Naive thymus-derived CD8-positive, alpha-beta T cell (primary cell): ENCODE measurements at places on chromosomes 13 and 19.
A peak's percentile ranks its signal among the peaks of the same experiment; 100 is the strongest.

DNA sequence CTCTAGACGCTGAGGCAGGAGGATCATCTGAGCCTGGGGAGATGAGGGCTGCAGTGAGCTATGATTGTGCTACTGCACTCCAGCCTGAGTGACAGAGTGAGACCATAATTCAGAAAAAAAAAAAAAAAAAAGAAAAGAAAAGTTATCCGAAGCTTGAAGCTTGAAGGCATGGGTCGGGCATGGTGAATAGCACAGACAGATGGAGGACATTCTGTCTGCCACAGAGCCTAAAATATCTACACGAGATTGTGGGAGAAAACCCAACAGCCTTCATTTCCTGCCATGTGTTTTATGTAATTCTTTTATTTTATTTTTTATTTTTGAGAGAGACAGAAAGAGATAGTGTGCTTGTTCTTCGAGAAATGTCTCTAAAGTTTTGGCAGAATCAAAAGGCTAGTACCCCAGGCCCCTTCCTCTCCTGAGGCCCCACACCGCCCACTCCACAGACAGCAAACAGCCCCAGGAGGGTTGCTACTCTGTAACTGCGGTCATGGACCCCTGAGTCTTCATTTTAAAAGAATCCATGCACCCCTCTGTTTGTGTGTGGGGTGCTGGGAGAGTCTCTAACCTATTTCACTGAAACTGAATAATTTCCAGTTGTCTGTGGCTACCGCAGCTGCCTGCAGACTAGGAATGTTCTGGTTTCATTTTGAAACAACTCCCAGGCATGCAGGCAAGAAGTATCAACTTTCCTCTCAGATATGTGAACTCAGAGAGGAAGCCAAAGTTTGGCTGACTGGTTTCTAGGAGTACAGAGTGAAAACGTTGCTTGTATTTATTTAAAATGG, 38.4 kb upstream of the RCBTB2 start:
- no peak overlapping the region for H3K4me3 ChIP-seq
- no peak for DNase-seq
- no peaks in the 10 kb centered on the region for H3K36me3 ChIP-seq
- H3K4me1 ChIP-seq = peaks cover 58% of the 10 kb centered on the region
- H3K27me3 ChIP-seq = peaks cover 9% of the 10 kb centered on the region

DNA sequence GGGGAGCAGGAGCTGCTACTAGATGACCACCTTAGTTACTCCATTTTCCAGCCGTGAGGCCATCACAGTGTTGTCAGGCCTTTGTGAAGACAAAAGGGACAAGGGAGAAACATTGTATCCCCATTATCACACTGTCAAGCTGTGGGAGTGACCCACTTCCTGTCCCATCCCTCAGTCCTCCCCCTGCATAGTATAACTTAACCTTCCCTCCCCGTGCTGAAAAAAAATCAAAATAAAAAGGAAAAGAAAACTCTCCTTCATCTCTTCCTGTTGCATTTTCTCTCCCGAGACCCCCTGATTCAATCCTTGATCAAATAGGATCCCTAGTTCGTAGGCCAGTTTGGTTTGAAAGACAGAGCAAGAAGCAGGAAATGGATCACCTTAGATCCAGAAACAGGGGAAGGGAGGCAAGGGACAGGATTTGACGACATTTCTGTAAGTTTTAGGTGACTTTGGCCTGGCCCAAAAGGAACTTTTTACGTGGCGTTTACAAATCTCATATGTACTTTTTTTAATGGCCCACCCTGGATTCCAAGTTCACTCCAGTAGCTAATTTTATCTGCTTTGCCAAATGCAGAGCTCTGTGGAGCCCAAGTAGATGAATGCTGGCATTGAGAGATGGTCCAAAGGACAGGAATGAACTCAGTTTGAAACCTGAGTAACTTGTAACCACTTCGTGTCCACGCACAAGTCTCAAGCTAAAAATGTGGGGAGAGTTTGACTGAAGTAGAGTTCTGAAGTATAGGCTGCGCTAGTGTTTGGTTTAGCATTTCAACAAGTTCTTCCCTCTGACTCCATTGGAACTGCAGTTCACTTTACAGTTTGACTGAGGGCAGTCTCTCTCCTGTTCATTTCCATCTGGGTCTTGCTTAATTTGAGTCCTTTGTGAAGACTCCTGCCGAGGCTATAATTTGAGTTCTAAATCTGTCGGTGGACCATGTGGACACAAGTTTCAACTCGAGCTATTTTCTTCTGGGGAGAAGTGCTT, 16.6 kb upstream of the GATAD2A start:
- H3K27me3 ChIP-seq = no peaks in the 10 kb centered on the region
- no peak for DNase-seq
- peak overlapping the region; percentile 92 for H3K4me3 ChIP-seq

DNA sequence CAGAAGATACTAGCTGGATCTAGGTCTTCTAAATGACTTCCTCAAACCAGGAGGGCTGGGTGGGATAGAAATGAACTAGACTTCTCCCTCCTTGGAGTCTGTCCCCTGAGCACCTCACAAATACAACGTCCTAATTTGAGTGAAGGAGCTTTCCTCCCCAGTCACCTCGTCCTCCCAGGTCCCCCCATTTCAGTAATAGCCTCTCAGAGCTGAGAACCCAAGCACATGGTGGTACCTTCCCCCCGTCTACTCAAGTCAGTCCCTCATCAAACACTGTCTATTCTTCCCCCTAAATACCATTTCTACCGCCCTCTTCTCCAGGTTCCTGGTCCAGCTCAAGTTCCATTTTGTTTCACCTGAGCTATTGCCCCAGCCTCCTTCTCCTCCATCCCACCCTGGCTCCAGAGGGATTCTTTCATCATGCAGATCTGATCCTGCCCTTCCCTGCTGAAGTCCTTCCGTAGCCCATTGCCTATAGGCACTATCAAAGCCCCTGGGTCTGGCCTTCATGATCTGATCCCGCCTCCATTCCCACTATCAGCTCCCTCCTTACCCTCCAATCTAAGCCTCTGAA, 5.3 kb upstream of the PRKCG start:
- DNase-seq = no peak
- H3K4me1 ChIP-seq = peaks cover 67% of the 10 kb centered on the region
- H3K27ac ChIP-seq = peak overlapping the region; percentile 93
- peak overlapping the region; percentile 51 for H3K4me3 ChIP-seq
- no peaks in the 10 kb centered on the region for H3K27me3 ChIP-seq

DNA sequence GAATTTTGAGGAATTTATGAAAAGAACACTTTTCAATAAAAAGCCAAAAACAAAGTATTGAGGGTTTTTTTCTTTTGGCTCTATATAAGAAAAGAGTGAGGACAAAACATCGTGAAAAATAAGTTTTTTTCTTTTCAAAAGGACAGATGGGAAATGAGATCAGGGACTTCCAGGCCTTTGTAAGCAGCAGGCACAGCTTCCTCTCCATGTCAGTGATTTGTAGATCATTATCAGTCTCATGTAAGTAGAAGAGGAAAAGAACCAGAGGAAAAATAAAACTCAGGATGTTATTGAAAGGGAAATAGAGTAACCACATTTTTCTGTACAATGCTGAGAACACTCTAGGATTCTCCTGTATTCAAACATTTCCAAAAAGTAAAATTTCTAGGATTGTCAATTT, 29.9 kb downstream of the DOCK9 start:
- H3K4me1 ChIP-seq = peaks cover 45% of the 10 kb centered on the region
- no peaks in the 10 kb centered on the region for H3K27me3 ChIP-seq
- no peak overlapping the region for H3K4me3 ChIP-seq

DNA sequence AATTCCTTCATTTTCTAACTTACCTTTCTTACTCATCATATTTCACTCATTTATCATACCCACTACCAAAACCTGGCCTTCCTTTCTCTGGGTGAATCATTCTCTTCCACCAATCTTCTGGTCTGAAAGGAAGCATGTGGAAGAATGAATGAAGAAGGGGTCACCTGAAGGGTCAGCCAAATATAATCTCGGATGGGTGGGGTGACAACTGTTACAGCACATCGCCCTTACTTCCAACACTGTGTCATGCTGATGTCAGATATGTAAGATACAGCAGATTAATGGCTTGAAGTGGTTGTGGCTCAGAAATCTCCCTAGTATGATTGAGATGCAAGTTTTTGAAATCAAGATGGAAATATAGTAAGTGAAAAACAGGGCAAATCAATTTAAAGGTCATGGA, 401.7 kb upstream of the HTR2A start:
- H3K36me3 ChIP-seq = no peaks in the 10 kb centered on the region
- no peak for DNase-seq
- no peaks in the 10 kb centered on the region for H3K4me1 ChIP-seq
- peaks cover 10% of the 10 kb centered on the region for H3K27me3 ChIP-seq
- H3K4me3 ChIP-seq = no peak overlapping the region

GRCh38 chr13:50712881-50713280, 130.6 kb downstream of the DLEU7 start:
- no peak overlapping the region for H3K27ac ChIP-seq
- DNase-seq = no peak
- no peaks in the 10 kb centered on the region for H3K36me3 ChIP-seq
- H3K27me3 ChIP-seq = no peaks in the 10 kb centered on the region
- H3K4me1 ChIP-seq = peaks cover 12% of the 10 kb centered on the region

GRCh38 chr13:98105929-98106336, 37.0 kb upstream of the FARP1 start:
- H3K36me3 ChIP-seq = no peaks in the 10 kb centered on the region
- no peak for DNase-seq
- H3K4me1 ChIP-seq = no peaks in the 10 kb centered on the region
- H3K27ac ChIP-seq = no peak overlapping the region
- H3K4me3 ChIP-seq = no peak overlapping the region

GRCh38 chr19:8208922-8209461, at the start of gene CERS4:
CERS4 (plus strand) TSS chr19:8209370; CDS start chr19:8251077, 41,707 bp downstream.
- peak within 1 kb of the TSS; percentile 86 for H3K4me3 ChIP-seq
- peak within 1 kb of the TSS; percentile 85 for H3K27ac ChIP-seq
- peaks cover 33% of the 10 kb centered on the region for H3K4me1 ChIP-seq
- H3K27me3 ChIP-seq = no peaks in the 10 kb centered on the region
- no peak for DNase-seq

DNA sequence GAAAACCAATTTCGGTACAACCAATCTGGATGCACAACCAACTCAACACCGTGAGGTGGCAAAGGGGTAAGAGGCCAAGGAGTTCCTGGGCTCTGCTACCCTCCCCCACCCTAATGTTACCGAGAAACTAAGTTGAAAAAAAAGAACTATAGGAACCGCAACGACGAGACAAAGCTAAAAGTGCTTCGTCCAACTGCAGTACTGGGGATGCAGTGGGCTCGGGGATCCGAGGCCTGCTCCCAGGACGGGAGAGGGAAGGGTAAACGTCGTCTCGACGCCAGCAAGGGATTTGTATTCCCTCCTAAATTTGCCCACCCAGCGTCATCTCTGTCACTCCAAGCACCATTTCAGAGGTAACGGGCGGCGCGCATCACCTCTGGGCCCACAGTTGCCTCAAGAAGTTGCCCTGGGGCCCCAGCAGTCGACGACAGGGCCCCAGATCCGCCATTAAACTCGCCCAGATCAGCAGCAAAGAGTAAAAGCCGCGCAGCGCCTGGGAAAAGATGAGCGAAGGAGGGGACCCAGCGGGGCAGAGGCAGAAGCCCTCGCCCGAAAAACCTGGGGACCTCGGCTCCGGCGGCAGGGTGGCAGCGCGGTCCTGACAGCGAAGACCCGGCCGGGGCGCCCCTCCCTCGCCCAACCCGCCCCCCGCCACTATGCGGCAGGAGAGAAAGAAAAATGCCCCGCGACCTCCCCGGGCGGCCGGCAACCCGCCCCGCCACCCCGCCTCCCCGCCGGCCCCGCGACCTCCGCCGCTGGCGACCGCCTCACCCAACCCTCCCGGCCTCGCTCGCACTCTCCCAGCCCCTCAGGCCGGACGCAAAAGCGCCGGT, 752 bp downstream of the ZMYM5 start:
- H3K4me3 ChIP-seq = peak overlapping the region; percentile 96
- peaks cover 23% of the 10 kb centered on the region for H3K36me3 ChIP-seq
- no peaks in the 10 kb centered on the region for H3K27me3 ChIP-seq
- peak overlapping the region; percentile 98 for H3K27ac ChIP-seq
- DNase-seq = peak; percentile 59
- H3K4me1 ChIP-seq = peaks cover 10% of the 10 kb centered on the region

DNA sequence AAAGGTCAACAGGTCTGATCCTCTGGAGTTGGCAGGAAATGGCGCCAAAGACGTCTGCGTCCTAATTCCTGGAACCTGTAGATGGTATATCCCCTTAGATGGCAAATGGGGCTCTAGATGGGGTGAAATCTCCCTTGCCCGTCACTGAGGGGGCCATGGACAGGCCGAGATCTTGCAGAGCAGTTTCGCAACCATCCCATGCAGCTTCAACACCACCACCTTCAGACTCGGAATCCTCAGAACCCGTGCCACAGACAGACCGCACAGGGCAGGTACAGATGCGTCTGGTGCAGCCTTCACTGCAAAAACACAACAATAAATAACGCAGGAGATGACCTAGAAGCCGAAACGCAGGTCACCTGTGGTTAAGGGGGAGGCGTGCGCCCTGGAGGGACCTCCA, 17.7 kb downstream of the REXO1 start:
- H3K27me3 ChIP-seq = no peaks in the 10 kb centered on the region
- H3K4me3 ChIP-seq = no peak overlapping the region
- peaks cover 29% of the 10 kb centered on the region for H3K4me1 ChIP-seq
- DNase-seq = no peak
- H3K36me3 ChIP-seq = no peaks in the 10 kb centered on the region

DNA sequence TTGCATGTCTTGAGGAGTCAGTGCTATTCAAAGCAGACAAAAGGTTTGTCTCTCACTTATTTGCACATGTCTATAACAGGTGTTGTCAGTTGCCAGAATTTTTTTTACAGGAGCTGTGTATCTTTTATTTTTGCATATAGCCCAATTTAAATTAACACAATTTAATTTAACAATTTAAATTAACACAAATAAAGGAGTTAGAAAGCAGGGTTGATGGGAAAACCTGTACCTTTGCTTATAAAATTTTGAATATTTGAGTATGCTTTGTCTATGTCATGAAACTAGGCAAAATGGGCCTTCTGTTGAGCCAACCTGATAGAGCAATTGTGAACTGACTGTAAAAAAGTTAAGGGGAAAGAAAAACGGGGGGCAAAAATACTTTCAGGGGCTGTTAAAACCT, 78.0 kb downstream of the MAP4K1 start:
- DNase-seq = no peak
- peaks cover 38% of the 10 kb centered on the region for H3K4me1 ChIP-seq
- no peaks in the 10 kb centered on the region for H3K27me3 ChIP-seq
- no peak overlapping the region for H3K4me3 ChIP-seq
- no peaks in the 10 kb centered on the region for H3K36me3 ChIP-seq

GRCh38 chr13:100546713-100547405, 41.7 kb downstream of the GGACT start:
- H3K27me3 ChIP-seq = no peaks in the 10 kb centered on the region
- no peaks in the 10 kb centered on the region for H3K36me3 ChIP-seq
- no peaks in the 10 kb centered on the region for H3K4me1 ChIP-seq
- H3K4me3 ChIP-seq = no peak overlapping the region
